ENCODE measurements at places on chromosomes 1 and 21.

GRCh38 chr1:179779645-179780272 lies 36.7 kb downstream of the FAM163A start:
- DNase-seq = no peak

- DNase-seq = no peak
These were observed 26.0 kb downstream of the SETD4 start for GRCh38 chr21:36034211-36034913.

DNA sequence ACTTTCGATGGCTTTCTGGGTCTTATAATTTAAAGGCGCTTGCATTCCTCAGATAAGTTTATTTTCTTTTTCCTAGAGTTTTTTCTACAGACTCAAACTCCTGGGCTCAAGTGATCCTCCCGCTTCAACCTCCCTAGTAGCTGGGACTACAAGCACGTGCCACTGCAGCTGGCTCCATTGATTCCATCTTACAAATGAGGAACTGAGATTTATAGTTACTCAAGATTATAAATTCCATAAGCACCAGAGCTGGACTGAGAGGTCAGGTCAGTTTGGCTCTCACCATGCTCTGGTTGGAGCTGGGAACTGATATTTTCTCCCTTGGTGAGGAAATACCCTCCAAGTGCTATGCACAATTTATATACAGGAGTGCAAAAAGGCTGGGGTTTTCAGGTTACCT lies 13.4 kb upstream of the PRPF38B start:
- no peak for DNase-seq

DNA sequence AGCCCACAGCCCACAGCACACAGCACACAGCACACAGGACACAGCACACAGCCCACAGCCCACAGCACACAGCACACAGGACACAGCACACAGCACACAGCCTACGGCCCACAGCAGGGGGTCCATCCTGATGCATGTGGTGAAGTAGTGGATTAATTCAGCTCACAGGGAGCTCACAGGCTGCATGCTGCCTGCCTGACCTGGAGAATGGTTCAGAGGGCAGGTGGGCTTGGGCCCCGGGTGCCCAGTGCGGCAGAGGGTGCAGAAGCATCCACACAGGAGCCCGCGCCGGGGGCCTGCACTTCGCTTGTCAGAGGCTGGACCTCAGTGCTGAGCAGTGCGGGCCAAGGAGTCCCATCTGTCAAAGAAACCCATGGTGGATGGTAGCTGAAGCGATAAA lies 21.1 kb upstream of the AJAP1 start:
- DNase-seq = no peak

- DNase-seq = no peak
These were observed 103.9 kb upstream of the SYT6 start for GRCh38 chr1:114257554-114257953.

- DNase-seq = no peak
These were observed 67.4 kb downstream of the KCNJ6 start for GRCh38 chr21:37848721-37849490.

All from activated CD4-positive, alpha-beta T cell treated with anti-CD3 and anti-CD28 coated beads, Interleukin-2, amount 50 U/mL, for 48 hours (primary cell).